Progenitor cell of endocrine pancreas (in vitro differentiated cells): ENCODE measurements at places on chromosomes 2 and 18. TPM values are rescaled to one million over a fixed set of nuclear protein-coding genes. Genes with fewer than 3 reads are reported as not detected.

- no peak overlapping the region for H3K4me3 ChIP-seq
- peaks cover 3% of the 10 kb centered on the region for H3K27me3 ChIP-seq
- DNase-seq = no peak
- H3K27ac ChIP-seq = no peak overlapping the region
- H3K4me1 ChIP-seq = no peaks in the 10 kb centered on the region
These were observed 34.5 kb upstream of the LRRC30 start for GRCh38 chr18:7196421-7196820.

DNA sequence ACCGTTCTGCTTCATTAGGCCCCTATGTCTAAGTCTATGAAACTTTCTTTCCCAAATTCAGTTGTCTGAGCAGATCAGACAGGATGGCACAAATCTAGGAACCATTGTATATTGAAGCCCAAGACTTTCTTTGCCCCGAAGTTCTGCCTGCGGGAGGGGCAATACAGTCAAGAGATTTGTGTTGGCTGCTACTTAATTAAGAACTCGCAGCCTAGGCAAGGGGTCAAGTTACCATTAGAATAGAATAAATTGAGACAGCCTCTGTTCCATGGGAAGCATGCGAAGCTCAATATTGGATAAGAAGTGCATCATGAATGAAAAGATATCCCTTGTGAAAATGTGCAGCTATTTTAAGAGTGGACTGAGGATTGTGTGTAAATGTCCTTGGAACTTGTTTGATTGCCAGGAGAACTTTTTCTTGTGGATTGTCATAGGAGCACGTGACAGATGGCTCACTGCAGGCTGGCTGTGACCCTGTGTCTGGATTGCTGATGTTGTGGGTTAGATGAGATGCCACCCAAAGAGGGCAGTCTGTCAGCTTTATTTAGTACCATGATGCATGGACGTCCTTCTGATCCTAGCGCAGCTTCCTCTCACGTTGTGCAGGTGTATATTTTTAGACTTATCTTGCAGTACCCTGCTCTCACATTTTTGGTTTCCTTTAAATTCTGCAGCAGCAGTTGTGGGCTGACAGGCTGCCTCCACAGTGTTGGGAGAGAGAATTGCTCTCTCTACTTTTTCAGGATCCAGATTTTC, 30.9 kb downstream of the HAUS1 start:
- peaks cover 4% of the 10 kb centered on the region for H3K36me3 ChIP-seq
- no peak overlapping the region for H3K4me3 ChIP-seq

GRCh38 chr2:167475791-167476190, 587.5 kb downstream of the XIRP2 start:
- no peak overlapping the region for H3K4me3 ChIP-seq
- DNase-seq = no peak
- peaks cover 8% of the 10 kb centered on the region for H3K4me1 ChIP-seq
- peaks cover 2% of the 10 kb centered on the region for H3K36me3 ChIP-seq
- no peak overlapping the region for H3K27ac ChIP-seq

DNA sequence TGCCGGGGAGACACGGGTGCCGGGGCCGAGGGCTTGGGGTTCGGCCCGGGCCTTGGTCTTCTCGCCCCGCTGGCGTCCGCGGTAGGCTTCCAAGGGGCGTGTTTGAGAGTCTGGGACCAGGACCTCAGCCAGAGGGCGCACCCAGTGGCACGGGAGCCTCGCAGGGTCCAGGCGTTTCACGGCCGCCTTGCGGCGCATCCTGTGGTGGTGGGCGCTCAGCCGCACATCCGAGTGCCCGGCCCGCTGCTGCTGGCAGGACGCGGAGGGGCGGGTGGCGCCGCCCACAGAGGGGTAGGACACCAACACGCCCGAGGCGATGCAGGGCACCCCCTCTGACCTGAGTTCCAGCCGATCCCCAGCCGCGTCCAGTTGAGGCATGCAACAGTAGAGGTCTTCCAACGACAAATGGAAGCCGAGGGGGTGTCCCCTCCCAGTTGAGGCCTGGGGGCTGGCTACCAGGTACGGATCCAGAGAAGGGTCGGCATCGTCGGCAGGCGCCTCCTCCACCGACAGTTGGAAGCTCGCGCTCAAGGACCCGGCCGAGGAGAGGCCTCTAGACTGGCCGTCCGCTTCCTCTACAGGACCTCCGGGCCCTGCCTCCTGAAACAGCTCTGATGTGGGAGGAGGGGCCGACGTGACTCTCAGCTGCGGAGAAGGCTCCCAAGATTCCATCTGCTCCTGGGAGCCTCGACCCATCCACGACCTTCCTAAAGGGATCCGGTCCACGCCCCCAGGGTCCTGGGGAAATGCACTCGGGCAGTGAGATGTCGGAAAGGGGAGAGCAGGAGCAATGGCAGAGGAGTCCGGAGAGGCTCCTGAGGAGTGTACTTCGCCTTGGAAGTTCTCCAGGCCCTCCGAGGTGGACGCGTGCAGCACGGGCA, 6.3 kb downstream of the C2orf81 start:
- H3K4me3 ChIP-seq = no peak overlapping the region
- no peak overlapping the region for H3K27ac ChIP-seq
- no peaks in the 10 kb centered on the region for H3K4me1 ChIP-seq
- peaks cover 3% of the 10 kb centered on the region for H3K27me3 ChIP-seq
- no peaks in the 10 kb centered on the region for H3K36me3 ChIP-seq
- no peak for DNase-seq

DNA sequence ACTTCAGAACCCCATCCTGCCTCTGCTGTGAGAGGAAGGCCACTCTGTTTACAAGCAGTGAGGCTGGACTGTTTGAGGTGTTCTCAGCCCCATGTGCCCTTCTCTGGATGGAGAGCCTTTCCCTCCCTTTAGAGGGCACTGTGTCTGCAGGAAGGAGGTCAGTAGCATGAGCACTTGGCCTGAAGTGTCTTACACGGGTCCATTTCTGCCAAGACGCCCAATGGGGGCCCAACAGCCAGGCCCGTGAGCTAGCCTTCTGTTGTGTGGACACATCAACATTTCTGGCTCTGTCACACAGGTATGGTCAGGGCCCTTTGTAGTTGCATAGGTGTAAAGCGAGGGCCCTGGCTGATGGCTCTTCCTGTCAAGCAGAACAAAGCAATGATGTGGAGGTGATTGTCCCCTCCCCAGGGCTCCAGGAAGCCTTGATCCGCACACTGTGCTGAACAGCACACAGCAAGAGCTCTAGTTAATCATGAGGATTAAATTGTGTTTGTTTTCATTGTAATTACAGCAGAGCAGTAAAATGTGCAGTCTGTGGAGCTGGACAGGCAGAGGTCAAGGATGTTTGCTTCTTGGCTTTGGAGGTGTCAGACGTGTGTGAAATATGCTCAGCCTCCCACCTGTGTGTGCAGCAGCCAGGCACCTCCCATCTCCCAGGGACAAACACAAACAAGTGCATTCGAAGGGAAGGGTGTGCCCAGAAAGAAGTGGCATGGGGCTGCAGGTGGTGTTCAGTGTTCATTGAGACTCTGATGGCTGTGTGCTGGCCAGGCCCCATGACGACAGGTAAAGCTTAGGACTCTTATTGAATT, 132.1 kb downstream of the SH3RF3 start:
- peaks cover 13% of the 10 kb centered on the region for H3K27me3 ChIP-seq
- no peak overlapping the region for H3K4me3 ChIP-seq
- H3K4me1 ChIP-seq = peaks cover 19% of the 10 kb centered on the region
- peak overlapping the region; percentile 13 for H3K27ac ChIP-seq
- H3K36me3 ChIP-seq = no peaks in the 10 kb centered on the region

GRCh38 chr2:119697290-119698020, 18.5 kb downstream of the TMEM177 start:
- no peaks in the 10 kb centered on the region for H3K36me3 ChIP-seq
- H3K27ac ChIP-seq = no peak overlapping the region
- peaks cover 24% of the 10 kb centered on the region for H3K27me3 ChIP-seq
- no peak overlapping the region for H3K4me3 ChIP-seq
- peaks cover 13% of the 10 kb centered on the region for H3K4me1 ChIP-seq

The SCN7A gene
- total RNA-seq = 3.3 and 4.5 TPM in 2 replicates

The MAP3K19 gene
- total RNA-seq = not detected in 2 replicates
